GM12865 (cell line): ENCODE measurements at places on chromosomes 6 and 20.
A peak's percentile ranks its signal among the peaks of the same experiment; 100 is the strongest.

GRCh38 chr6:150370112-150370511, 1.3 kb downstream of the IYD start:
- DNase-seq, result no peak

DNA sequence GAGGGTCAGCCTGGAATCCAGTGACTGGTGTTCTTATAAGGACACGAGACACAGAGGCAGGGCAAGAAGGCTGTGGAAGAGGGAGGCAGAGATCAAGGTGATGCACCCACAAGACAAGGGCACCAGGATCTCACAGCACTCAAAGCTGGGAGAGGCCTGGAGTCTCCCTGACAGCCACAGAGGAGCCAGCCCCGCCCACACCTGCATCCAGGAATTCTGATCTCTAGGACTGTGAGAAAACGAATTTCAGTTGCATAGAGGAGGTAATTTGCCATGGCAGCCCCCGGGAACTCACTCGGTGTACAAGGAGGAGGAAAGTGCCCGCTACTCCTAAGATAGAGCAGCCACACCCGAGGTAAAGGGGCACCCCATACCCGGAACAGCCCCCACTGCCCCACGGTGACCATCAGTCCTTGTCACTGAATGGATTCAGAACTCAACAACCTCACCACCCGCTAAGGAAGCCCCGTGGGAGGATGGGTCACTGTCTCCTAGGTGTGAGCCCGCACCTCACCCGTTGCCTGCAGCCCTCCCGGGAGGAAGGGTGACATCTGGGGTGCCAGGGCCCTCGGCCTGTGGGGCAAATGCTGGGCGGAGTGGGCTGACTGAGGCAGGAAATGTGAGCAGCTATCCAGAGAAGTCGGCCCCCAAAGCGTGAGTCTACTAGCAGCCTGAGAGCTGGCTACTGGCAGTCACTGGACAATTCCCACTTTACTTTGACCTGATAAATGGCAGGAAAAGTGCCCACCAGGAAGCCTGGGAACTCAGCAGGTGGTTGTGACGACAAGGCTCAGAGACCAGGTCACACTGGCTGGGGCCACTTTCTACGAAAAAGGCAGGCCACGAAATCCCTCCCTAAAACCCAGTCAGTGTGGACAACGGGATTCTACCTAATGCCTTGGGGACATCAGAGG, 22.4 kb downstream of the DLL1 start:
- DNase-seq, result no peak

DNA sequence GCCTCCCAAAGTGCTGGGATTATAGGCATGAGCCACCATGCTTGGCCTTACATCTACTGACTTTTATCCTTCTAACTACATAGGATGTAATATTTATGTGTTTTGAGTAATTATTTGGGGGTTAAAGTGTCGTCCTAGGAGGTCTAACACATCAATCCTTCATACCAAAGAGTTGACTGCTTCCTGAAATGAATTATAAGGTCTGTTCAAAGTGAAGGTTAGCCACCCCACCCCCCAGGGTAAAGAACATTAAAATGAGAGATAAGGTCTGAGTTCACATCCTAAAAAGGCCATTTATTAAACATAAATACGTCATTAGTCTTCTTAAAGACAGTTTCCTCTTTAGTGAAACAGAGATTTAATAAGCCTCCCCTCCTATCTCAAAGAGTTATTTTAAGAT, 33.8 kb downstream of the TNFAIP3 start:
- DNase-seq, result no peak

DNA sequence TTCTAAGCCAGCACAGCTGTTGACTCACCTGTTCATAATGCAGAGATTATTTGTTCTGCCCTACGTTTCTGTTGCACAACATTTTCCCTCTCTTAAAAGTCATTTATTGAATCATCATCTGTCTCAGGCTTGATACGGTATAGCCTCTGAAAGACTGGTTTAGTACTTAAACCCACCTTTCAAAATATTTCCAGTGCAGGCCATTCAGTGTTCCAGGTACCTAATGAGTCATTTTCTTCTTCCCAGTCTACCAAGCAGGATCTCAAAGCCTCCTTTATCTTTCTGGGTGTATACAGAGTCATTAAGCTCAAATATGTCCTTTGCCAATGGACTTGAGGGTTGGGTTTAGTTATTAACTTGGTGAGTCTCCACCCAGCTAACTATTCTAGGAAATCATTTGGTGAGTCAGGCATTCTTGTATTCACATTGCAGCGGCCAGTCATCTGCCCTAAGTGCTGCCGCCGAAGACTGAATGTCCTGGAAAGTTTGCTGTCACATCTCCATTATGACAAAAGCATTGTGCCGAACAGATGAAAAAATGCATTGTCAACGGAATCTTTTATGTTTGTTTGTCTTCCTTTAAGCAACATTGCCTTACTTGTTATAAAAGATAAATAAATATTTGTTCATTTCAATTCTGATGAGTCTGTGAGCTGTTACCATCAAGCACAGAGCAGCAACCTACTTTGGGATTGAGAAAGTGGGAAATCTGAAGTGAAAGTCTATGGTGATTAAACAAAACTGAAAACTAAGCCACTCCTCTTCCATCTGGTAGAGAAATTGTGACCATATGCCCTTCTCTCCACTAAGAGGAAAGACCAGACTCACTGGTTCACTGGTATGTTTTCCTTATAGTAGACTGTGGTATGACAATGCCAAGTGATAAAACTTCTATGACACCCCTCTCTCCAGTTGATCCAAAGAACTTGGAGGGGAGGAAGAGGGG, 14.3 kb upstream of the FAM135A start:
- no peak for DNase-seq

DNA sequence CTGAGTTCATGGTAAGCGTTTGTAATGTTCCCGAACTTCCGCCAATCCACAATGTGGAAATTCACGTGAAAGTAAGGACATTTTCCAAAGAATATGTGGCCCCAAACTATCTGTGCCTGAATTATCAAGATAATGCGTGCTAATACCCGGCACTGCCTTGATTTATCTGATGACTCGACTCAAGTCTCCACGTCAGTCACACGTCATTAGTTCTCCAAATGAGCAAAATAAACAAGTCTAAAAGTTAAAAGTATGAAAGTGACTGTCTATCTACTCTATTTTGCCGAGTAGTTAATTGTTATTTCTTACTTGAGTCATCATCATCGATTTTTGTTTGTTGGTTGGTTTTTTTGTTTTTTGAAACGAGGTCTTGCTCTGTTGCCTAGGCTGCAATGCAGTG, 21.7 kb upstream of the FOXC1 start:
- DNase-seq, result no peak

DNA sequence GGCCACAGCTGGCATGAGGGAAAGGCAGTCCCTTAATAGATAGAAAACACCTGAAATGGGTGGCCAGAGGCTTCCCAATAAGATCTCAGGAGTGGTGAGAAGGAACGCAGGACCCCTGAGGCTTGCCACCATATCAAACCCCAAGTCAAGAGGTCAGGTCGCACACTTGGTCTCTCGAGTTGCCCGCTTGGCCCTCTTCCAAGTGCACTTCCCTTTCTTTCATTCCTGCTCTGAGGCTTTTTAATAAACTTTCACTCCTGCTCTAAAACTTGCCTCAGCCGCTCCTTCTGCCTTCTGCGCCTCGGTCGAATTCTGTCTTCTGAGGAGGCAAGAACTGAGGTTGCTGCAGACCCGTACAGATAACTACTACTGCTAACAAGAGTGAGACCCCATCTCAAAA, 64.2 kb downstream of the SLC2A10 start:
- DNase-seq, result no peak

DNA sequence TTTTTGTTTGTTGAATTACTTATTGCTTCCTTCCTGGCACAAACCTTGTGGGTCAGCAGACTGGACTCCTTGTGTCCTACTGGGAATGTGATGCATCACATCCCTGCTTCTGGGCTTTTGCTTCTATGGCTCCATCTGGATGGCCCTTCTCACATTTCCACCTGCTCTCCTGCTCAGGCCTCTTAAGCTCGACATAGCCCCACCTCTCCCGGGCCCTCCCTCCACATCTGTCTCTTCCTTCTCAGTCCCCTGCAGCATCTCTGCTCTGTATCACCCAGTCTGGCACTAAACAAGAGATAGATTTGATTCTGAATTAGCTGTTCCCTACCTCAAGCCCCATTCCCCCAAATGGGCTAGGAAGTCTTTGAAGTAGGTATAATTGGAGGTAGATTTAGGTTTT, 356.8 kb downstream of the DHX35 start:
- DNase-seq, result no peak

DNA sequence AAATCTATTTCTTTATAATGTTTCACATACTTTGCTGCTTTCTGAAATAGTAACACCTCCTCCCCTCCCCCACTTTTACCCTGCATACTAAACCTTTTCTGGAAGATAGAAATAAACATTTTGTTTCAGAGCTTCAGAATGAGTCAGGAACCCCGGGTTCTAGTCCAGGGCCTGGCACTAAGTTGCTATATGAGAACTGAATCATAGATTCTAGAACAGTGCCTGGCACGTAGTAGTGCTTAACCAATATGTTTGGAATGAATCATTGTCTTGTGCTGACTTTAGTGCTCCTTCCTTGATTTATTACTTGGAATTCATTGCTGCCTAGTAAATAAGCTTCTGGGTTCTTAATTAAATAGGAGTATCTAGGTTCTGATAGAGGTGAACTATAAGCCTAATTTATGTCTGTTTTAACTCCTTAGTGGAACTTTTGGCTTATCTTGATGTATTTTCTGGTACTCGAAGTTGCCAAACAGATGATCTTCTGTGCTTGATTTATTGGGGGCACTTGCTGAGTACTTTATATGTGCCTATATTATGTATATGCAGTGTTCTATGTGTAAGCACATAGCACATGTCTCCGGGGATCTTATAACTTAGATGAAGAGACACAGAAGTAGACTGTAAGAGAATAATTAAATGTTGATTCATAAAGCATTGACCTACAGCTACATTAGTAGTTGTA, 18.6 kb downstream of the TAB2 start:
- DNase-seq, result peak; percentile 63

DNA sequence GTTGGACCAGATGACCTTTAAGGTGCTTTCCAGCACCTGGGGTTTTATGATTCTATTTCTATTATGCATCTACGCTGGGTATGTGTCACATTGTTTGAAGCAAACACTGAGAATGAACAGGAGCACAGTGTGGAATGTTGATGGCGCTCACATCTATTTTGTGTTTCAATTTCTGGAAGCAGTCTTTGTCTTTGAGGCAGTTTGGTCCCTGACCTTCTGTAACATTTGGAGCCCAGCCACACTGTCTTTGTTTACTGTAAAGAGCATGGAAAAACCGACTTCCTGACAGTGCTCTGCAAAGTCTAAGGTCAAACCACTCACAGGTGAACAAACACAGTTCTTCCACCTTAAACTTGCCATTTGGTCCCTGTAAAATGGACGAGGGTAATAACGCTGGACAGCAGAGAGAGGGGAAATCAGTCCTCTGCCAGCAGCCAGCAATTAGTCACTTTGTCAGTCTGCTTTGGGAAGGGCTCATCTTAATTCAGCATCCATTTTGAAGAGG, 155.5 kb downstream of the PRL start:
- no peak for DNase-seq

DNA sequence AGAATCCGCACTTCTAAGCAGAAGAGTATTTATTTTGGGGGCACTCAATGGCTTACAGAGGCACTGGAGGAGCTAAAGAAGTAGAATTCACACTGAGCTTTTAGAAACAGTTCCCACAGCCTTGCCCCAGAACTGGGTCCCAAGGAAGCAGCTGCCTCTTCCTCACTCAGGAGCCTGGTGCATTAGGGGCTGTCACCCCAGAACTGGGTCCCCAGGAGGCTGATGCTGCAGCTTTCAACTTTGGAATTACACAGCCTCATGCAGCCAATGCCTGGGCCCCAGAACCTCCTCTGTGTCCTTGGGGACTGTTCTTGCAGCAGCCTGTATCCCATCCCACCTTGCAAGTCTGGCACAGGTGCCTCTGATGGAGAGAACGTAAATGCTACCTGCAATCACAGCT, 96.4 kb downstream of the DACT2 start:
- DNase-seq, result no peak

DNA sequence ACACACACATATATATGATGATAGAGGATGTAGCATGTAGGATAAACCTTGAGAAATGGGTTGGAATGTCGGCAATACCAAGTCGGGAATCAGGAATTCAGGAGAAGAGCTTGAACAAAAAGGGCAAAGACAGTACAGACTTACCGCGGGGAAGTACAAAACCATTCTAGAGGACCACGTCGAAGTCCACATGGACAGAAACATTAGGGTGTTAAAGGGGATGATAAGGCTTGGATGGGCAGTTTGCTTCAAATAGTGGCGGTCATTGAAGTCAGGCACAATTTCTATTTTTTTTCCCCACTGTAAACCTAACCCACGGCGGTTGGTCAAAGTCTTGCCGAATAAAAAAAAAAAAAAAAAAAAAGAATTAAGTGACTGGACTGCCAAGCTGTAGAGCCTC, 766 bp upstream of the NUS1 start:
- no peak for DNase-seq

DNA sequence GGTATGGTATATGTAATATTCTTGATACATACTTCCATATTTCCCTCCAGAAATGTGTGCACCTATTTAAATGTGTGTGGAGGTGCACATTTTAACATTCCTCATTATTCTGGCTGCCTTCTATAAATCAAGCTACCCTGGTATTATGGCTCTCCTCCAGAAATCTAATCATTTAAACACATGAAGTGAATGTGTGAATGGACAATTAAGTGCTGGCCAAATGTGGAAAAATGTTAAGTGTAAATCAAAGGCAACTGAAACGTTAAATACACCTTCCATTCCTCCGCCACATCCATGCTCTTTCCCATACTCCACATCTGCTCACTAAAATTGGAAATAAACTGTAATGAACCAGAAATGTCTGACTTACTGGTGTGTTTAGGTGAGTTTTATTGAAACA, 24.9 kb upstream of the ESR1 start:
- DNase-seq, result no peak

GRCh38 chr6:64679416-64679815, 1027.6 kb downstream of the EYS start:
- no peak for DNase-seq

GRCh38 chr6:157063176-157063905, 260.0 kb downstream of the TMEM242 start:
- DNase-seq, result no peak

- peak; percentile 69 for DNase-seq
Observed at GRCh38 chr6:219641-220198, 72.6 kb upstream of the DUSP22 start.

DNA sequence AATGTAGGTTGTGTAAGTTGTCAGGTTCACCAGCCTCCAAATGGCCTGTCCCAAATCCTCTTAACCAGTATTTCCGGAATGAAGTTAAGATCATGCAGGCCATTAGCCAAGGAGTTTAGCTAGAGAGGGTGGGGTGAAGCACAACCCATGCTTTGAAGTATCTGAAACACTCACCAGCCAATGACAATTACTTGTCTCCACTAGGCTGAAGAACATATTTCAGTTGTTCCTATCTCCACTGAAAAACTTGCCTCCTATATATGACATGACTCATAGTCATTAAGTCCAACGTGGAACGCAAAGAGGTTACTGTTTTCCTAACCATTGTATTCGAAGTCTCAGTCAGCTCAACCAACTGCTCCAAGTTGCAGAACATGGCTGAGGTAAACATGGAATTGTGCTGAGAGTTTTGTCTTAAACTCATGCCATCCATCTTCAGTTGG, 37.4 kb upstream of the TNFAIP3 start:
- no peak for DNase-seq

- no peak for DNase-seq
Observed at GRCh38 chr20:51154708-51155690, 132.1 kb upstream of the KCNG1 start.

- DNase-seq, result no peak
Observed at GRCh38 chr20:46269372-46269771, 38.9 kb downstream of the CDH22 start.

- DNase-seq, result no peak
Observed at GRCh38 chr6:143264986-143265764, 185.3 kb downstream of the ADAT2 start.

GRCh38 chr6:21522797-21523456, 70.6 kb upstream of the SOX4 start:
- DNase-seq, result no peak
